Activated gamma-delta T cell treated with Interleukin-2 at 50 U/mL for 16 hours (primary cell): ENCODE measurements at places on chromosomes 6 and 20.

- no peak for DNase-seq
These were observed 52.2 kb downstream of the MARCKS start for GRCh38 chr6:113909224-113909856.

- DNase-seq = no peak
These were observed 1168.4 kb upstream of the CITED2 start for GRCh38 chr6:140542863-140543262.

GRCh38 chr20:61433816-61434215 lies 181.8 kb downstream of the CDH4 start:
- no peak for DNase-seq

DNA sequence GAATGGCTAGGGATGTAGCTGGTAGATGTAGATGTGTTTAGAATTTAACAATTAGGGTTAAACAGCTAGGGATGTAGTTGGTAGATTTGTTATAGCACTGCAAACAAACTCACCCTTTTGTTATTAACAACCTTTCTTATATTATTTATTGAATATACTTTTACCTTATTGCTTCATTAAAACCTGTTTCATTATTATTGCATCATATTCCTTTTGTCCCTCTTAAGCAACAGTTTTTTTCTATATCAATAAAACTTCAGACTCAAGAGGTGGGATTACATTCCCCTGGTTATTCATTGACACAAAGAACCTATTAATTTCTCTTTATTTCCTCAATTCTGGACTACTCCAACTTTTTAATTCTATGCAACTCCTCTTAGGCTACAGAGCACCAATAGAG lies 661.2 kb downstream of the EYS start:
- DNase-seq = no peak

GRCh38 chr6:43836507-43837240 lies 66.7 kb downstream of the VEGFA start:
- DNase-seq = no peak

DNA sequence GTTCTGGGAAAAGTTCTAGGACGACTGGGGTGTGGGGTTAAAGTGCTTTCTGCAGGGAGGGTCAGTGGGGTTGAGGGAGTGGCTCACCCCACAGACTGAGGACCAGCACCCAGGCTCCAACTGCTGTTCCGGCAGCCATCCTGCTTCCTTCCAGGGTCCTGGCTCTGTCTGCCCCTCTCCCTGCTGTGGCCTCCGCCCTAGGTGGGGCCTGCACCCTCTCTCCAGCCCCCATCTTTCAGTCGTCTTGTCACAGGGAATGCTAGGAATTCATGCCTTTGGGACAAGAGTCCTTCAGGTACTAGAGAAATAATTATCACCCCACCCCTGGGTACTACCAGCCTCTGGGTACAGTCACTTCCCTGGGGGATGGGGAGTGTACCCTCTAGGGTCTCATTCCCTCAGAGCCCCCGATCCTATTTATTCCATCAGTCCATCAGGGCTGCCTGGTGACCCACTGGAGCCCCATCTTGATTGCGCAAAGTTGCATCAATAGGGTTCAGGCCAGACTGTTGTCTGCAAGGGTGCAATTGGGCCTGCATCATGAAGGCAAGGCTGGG lies at the start of gene AGER:
TSS of gene AGER (minus strand) at position 170 of the 557 bp plus-strand sequence. CDS start at position 139, 31 bp downstream.
- no peak for DNase-seq

- DNase-seq = no peak
These were observed 219.0 kb downstream of the THBS2 start for GRCh38 chr6:169034516-169035167.

GRCh38 chr20:51810155-51811041 lies 8.1 kb upstream of the SALL4 start:
- no peak for DNase-seq

GRCh38 chr6:56050530-56051201 lies 175.3 kb upstream of the BMP5 start:
- DNase-seq = no peak

- DNase-seq = no peak
These were observed 356.9 kb downstream of the CDKAL1 start for GRCh38 chr6:20891161-20891560.

- no peak for DNase-seq
These were observed 126.0 kb upstream of the RREB1 start for GRCh38 chr6:6981681-6982322.

- DNase-seq = no peak
These were observed 60.3 kb downstream of the ADGRG6 start for GRCh38 chr6:142361779-142362750.

- no peak for DNase-seq
These were observed 84.3 kb downstream of the OPRM1 start for GRCh38 chr6:154123155-154123956.

- no peak for DNase-seq
These were observed 9.7 kb downstream of the ANKRD60 start for GRCh38 chr20:58218665-58219341.
